ENCODE measurements at places on chromosomes 16 and 17.

- DNase-seq = no peak
These were observed 80.1 kb upstream of the GNG13 start for GRCh38 chr16:880471-881171.

- DNase-seq = no peak
These were observed 14.0 kb downstream of the MYO1D start for GRCh38 chr17:32862940-32863339.

- DNase-seq = no peak
These were observed 168.1 kb upstream of the RBL2 start for GRCh38 chr16:53266156-53266555.

- no peak for DNase-seq
These were observed 65.9 kb downstream of the RBFOX1 start for GRCh38 chr16:7398536-7398935.

- DNase-seq = no peak
These were observed 37.4 kb downstream of the ARSG start for GRCh38 chr17:68328676-68329075.

GRCh38 chr17:17933775-17934174 lies 38.4 kb downstream of the TOM1L2 start:
- no peak for DNase-seq

- peak; percentile 44 for DNase-seq
These were observed at the start of gene VAT1L for GRCh38 chr16:77788181-77789084. TSS of gene VAT1L (plus strand) at chr16:77788564. CDS start at chr16:77788683, 119 bp downstream.

DNA sequence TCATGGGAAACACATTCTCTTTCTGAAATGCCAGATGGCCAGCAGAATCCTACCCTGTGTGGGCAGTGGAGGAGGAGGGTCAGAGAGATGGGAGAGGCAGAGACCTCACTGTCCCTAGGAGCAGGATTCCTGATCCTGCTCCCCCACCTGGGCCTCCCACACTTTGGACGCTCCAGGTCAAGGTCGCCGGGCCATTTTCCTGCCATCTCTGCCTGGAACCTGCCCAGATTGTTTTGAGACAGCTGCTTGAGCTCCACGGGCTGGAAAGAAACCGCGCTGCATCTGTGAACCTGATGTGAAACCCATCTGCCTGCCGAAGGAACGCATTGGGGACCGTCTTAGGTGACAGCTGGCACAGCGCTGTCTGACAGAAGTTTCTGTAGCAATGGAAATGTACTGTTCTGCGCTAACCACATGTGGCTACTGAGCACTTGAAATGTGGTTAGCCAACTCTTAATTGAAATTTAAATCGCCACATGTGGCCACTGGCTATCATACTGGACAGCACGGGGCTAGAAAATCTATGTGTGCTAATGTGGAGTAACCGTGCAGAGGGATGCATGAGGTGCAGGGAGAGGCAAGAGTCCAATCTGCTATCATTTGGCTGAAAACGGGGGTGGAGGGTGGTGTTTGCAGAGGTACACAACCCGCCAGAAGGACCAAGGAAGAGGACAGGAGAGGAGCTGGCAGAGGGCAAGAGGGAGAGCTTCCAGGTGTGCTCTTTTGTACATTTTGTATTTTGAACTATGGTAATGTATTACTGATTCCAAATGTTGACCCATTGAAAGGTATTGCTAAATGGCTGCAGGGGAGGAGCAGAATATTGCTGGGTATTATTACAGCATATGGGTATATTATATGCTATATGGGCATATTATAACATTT lies 15.4 kb upstream of the NUBP1 start:
- DNase-seq = no peak

DNA sequence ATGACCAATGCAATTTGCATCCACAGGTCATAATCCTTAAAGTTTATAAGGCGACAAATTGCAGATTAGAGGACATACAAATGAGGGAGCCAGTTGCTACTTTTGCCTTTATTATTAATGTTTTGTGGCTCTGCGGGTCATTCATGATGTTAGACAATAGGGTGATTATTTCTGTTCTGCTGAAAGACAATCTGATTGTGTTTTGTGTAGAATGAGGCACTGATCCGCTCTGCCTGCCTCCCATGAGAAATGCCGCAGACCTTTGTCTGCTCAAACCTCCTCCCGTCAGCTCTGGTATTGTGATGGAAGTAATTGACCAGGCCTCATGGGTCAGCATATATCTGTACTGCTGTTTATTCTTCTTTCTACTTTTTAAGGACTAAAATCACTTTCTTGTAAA lies 224.9 kb downstream of the PRKCA start:
- no peak for DNase-seq

DNA sequence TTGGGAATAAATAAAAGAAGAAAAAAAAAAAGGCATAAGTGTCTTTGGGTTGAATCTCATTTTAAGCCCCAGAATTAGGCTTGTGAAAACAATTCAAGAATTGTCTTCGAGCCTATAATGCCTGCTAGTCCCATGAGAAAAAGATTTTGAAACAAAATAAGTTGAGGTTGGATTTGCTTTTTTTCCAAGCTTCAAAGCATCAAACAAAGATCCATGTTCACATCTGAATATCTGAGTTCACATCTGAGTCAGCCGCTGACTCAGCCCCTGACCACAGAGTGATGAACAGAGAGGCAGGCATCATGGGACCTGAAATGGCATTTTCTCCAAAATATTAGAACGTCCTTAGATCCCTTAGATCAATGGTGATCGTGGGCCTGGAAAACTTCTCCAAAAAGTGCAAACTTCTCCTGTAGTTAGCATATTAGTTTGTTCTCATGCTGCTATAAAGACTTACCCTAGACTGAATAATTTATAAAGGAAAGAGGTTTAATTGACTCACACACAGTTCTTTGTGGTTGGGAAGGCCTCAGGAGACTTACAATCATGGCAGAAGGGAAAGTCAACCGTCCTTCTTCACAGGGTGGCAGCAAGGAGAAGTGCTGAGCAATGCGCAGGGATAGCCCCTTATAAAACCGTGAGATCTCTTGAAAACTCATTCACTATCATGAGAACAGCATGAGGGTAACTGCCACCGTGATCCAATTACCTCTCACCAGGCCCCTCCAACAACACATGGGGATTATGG lies 294.6 kb upstream of the HSBP1 start:
- no peak for DNase-seq

DNA sequence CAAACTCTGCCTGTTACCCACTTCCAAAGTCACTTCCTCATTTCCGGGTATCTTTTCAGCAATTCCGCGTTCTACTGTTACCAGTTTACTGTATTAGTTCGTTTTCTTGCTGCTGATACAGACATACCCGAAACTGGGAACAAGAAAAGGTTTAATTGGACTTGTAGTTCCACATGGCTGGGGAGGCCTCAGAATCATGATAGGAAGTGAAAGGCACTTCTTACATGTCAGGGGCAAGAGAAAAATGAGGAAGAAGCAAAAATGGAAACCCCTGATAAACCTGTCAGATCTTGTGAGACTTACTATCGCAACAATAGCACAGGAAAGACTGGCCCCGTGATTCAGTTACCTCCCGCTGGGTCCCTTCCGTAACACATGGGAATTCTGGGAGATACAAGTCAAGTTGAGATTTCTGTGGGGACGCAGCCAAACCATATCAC lies 30.9 kb downstream of the PAFAH1B1 start:
- DNase-seq = no peak

DNA sequence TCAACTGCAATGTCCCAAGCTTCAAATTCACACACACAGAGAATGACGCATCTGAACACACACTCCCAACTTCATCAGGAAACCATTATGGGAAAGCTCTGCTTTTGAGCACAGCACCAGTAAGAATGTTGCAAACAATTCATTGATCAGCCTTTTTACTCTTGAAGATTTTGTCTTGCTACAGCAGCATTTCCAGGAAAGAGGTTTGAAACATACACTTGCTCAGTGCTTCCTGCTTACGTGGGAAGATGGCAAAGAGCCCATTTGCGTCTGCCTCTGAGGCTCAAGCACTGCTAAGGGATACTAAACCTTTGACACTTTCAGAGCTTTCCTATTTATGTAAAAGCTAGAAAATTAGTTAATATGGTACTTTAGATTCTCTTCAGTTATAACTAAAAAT lies 77.2 kb upstream of the MON1B start:
- DNase-seq = no peak

DNA sequence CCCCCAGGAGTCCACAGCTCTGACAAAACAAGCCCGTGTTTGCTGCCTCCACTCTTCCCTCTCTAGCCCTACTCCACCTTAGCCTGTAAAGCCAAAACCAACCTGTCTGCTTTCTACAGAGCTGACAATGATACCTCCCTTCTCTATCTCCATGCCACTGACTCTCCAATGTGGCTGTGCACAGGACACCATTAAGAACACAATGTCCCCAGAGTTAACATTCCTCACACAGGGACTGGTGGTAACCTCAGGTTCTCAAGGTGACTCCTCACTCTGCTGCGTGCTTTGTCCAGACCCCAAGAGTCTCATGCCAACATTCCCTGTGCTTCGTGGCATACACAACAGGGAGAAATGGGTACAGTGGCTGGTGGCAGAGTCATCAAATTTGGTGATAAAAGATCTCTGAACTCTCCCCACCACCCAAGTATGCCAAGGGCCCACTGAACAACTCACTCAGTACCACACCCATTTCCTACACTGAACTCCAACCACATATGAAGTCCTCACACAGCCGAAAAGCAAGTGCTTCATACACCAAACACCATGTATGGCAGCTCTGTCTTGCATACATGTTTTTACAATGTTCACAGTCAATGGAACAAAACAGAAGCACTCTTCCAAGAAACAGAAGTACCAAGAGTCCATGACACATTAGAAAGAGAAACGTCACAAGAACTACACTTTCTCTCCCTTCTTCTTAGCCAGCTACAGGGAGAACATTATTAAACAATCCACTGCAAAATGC lies 21.1 kb downstream of the CSNK2A2 start:
- no peak for DNase-seq

DNA sequence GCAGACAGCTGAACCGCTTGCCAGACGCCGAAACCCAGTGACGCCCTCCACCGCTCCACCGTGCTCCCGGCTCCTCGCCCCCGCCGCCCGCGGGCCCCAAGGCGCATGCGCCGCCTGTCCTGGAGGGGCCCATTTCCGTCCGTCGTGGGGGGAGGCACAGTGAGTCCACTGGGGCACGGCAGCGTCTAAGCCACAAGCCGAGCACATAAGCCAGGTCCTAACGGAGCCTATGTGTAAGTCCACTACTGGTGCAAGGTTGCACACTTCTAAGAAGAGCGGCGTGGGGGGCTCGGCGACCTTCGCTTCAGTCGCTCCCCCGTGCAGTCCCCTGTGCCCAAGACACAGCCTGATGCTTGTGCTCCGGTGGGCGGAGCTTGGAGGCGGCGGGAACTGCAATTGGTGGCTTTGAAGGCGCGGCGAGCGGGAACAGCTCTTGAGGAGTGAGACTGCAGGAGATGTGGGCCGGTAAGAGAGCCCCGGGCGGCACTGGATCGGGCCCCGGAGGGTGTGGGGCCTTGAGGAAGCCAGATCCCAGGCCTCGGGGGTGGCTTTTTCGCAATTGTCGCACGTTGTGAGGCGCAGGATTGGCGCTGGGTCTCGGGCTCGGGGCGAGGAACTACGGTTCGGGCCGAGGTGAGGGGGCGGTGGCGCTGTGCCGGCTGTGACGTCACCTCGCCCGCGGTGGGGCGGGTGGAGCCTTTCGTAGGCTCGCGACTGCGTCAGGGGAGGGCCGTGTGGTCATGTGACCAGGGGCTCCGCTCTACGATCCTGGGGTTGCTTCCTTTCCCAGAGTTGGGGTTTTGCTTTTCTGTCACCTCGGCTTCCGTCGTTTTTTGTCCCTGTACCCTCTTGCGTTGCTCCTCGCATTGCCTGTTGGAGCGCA lies at the start of the genes CENPN and CMC2:
Gene CENPN, plus strand, starts transcription at position 402 of the 883 bp plus-strand sequence. CDS start 4,726 bp downstream, outside the sequence.
Gene CMC2, minus strand, starts transcription at position 73 of the 883 bp plus-strand sequence. CDS start 9,491 bp downstream, outside the sequence.
- DNase-seq = peak; percentile 97

GRCh38 chr16:683396-684070 lies 601 bp downstream of the JMJD8 start:
- no peak for DNase-seq

- DNase-seq = no peak
These were observed 249.1 kb downstream of the C16orf95 start for GRCh38 chr16:87067836-87068761.

- no peak for DNase-seq
These were observed 44.7 kb downstream of the SREBF1 start for GRCh38 chr17:17792037-17792550.

- DNase-seq = no peak
These were observed 211.5 kb downstream of the CDH11 start for GRCh38 chr16:64910356-64910755.

DNA sequence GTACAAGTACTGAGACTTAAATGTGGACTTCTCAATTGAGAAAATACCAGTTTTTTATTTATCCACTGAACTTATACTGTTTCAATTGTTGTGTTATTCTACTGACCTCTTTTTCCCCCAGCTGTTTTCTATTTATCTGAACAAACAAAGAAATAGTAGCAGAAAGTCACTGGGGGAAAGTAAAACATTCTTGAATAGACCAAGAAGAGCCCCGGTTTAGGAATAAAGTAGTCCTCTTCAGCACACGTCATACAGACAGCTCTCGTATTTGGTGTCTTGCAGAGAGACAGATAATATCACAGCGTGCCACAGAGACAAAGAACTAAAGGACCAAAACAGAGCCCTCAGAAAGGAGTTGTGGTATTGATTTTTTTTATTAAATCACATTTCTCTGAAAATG lies 1159.1 kb upstream of the CDH8 start:
- no peak for DNase-seq

- no peak for DNase-seq
These were observed 37.9 kb upstream of the NDRG4 start for GRCh38 chr16:58462089-58462488.

DNA sequence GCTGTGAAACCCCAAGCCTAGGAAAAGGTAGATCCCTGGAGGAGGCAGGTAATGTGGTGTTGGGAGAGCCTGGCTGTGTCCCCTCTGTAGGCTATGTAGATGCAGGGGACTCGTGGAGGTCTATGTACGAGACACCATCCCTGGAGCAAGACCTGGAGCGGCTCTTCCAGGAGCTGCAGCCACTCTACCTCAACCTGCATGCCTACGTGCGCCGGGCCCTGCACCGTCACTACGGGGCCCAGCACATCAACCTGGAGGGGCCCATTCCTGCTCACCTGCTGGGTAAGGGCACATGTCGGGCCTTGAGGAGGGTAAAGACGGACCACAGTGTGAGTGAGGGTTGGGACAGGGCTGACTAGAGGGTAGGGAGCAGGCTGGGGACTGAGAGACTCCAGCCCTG lies 12.0 kb downstream of the ACE start:
- DNase-seq = no peak

- DNase-seq = no peak
These were observed 2.6 kb upstream of the N4BP1 start for GRCh38 chr16:48612611-48613010.

DNA sequence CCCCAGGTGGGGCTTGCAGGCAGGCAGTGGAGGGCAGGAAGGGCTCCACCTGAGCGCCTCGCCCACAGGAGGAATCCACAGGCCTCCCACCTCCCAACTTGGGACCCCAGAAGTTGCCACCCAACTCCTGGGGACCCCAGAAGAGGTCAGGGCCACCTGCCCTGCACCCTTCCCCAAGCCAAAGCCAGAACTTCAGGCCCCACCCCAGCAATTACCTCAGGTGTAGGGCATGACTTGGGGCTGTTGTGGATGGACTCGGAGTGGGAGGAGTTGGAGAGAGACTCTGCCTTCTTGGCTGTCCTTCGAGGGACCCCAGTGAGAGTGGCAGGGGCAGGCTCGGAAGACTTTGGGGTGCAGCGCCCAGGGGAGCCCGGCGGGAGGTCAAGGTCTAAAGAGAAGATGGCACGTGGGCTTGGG lies 10.5 kb downstream of the TSPOAP1 start:
- no peak for DNase-seq

- no peak for DNase-seq
These were observed 3.6 kb upstream of the SLC6A4 start for GRCh38 chr17:30239089-30239462.

Data from NT2/D1 (cell line).